Stimulated activated CD4-positive, alpha-beta T cell treated with anti-CD3 and anti-CD28 coated beads, Interleukin-12 subunit alpha, Interleukin-12 subunit beta, amount 100 ng/mL, for 4 hours (primary cell): ENCODE measurements at places on chromosomes 6 and 20.

DNA sequence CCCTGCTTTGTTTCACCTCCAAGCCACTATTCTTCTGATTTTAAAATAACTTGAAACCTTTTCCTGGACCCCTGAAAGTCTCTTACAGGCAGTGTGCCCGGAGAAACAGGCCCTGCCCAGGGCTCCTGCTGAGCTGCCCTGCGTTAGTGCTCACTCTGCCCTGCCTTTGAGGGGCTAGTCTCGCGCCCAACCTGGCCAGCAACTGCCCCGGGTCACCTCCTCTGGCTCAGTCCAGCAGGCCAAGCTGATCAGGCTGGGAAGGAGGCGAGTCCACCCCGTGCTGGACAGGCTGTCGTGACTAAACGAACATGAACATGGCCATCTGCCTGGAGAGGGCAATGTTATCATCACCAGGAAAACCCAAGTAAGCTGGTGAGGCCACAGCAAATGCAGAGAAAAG, 245.4 kb downstream of the ANKRD60 start:
- DNase-seq: no peak

DNA sequence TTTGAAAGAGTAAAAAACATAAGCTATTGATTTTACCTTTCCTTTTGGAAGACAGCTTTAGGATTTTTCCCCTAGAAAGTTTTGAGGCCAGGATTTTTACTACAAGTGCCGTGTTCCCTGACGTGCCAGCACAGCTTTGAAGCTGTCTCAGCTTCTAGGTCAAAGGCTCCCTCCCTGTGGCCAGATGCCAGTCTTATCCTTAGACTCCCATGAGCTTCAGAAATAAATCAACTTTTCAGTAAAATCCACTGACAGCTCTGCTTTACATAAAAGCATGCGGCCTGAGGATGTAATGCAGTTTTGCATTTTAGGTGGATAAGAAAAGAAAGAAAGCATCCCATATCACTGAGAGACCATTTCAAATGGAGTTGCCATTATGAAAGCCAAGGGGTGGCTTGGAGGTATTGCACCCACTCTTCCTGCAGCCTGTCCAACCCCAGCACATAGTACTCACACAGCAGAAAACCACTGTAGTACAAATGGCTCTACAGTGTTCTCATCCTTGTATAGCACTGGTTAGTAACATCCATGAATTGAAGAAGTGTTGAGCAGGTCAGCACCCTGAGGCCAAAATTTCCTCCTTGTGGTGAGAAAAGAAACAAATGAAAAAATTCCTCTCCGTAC, 15.2 kb upstream of the ATXN1 start:
- no peak for DNase-seq

DNA sequence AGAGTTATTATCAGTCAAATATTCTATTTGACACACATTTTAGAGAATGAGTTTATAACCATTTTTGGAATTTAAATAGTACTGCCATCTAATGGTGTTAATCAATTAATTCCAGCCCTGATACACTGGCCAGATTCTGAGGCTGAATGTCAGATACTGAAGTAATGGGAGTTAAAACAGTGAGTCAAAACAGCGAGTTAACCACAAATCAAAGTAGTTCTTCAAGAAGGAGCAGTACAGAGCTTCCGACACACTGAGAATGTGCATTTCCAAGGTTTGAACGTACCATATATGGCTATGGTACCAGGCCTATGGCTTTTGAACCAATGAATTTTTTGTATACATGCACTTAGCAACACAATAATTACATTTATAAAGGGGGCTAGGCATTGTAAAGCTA, 11.3 kb upstream of the CEP43 start:
- DNase-seq: no peak

DNA sequence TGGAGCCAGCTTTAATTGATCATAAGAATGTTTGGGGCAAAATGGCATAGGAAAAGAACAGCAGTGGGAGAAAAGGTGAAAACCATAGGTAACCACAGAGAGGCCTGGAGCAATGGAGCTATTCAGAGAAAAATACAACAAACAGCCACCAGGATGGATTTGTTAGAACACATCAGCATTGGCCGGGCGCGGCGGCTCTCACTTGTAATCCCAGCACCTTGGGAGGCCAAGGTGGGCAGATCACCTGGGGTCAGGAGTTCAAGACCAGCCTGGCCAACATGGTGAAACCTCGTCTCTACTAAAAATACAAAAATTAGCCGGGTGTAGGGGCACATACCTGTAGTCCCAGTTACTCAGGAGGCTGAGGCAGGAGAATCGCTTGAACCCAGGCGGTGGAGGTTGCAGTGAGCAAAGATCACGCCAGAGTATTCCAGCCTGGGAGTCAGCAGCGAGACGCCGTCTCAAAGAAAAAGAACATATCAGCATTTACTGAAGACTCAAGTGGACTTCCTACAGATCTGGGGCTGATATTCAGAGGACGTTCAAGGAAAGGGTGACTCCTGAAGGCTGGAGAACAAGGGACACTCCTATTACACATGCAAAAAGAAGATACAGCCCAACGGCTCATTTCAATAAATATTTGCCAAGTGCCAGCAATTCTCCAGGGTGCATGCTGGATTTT, 20.2 kb downstream of the SNHG17 start:
- no peak for DNase-seq

DNA sequence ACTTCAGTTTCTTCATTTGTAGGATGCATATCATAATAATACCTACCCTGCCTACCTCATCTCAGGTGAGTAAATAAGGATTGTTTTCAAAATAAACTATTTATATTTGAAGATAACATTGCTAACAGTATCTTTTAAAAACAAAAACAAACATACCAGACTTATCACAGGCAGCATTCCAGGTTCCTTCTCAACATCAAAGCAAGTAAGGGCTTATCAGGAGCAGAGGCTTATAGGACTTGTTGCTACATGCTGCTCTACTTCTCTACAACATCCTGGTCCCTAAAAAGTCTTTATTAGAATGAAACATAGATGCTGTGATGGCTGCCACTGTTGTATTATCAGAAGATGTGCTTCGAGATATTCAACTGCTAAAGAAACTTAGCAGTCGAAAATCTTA, 149.2 kb upstream of the PRDM1 start:
- no peak for DNase-seq

DNA sequence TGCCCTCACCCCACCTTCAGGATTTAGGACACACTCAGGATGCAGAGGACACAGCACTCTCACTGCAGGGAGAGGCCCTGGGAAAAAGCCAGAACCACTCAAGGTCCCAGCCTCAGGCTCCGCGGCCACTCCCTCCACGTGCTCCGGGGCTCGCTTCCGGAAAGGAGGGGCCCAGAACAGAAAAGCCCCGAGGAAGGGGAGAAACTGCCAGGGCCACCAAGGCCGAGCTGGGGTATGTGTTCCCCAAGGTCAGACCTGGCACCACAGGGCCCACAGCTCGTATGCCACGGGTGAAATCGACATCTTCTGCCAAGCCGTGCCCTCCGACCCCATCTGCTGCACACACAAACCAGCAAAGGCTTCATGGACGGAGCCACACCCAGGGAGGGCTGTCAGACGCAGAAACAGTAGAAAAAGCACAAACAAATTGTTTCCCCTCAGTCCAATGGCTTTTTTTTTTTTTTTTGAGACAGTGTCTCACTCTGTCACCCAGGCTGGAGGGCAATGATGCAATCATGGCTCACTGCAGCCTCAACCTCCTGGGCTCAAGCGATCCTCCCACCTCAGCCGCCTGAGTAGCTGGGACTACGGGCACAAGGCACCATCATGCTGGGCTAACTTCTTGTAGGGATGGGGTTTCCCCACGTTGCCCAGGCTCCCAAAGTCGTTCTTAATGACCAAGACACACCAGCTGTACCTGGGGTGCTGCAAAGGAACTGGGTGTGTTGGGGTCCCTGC, 33.4 kb downstream of the SLC2A4RG start:
- DNase-seq: no peak

GRCh38 chr6:138162955-138163575, 1.3 kb downstream of the ARFGEF3 start:
- no peak for DNase-seq
